Muscle of leg (tissue), 16 donors: ENCODE measurements at places on chromosomes 7 and 10.

DNA sequence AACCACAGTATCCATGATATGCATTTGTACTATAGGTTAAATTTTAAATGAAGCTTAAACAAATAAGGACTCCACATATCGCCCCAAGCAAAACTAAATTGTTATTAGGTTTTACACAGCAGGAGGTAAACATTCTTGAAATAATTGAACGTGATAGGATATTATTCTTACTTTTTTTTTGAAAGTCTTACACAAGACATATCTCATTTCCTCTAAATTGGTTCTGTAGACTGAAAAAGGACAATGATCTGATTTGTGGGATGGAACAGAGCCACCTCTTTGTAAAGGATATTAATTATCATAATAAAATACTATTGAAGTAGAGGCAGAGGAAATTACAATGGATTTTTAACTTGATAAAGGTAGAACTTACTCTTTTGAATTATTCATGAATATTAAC, 155.1 kb upstream of the SEMA3D start:
- DNase-seq: no peak

GRCh38 chr7:70681469-70682350, 450.2 kb upstream of the GALNT17 start:
- peak; percentile 65 for DNase-seq

GRCh38 chr7:15684111-15684800, 2.2 kb downstream of the MEOX2 start:
- peak; percentile 89 for DNase-seq

GRCh38 chr7:134584290-134584689, 35.4 kb downstream of the AKR1B15 start:
- no peak for DNase-seq

- peak; percentile 85 for DNase-seq
Observed at GRCh38 chr10:49115015-49115795, at the start of gene VSTM4. Gene VSTM4, minus strand, starts transcription at chr10:49115522. Its CDS starts 37 bp downstream, at chr10:49115485.

DNA sequence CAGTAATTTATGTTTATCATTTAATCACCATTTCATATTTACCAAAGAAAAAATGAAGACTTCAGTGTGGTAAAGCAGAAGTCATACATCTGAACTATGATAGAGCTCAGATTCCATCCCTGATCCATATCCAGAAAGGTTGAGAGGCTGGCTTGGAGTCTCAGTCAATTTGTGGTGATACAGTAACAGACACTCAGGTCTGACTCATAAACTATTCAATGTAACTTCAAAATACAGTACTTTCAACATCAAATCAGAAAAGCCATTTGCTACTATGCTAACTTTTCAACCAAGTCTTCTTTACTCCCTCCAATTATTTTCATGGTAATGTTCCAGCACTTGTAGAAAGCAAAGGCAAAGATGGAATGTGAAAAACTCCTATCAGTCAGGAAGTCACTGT, 190.4 kb downstream of the HDAC9 start:
- DNase-seq: no peak

DNA sequence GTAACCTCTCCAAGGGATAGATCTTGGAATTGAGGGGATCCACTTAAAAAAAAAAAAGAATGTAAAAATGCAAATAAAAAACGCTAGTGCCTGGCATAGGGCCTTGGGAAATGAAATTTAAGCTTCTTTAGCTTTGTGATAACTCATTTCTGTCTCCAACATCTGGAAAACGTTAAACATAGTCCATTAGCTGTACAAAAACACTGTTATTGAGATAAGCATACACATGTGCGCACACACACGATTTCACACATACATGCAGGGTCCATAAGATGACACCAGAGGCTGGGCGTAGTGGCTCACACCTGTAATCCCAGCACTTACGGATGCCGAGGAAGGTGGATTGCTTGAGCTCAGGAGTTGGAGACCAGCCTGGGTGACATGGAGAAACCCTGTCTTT, 13.7 kb upstream of the CUL2 start:
- peak; percentile 35 for DNase-seq

GRCh38 chr10:100522107-100522801, 2.6 kb upstream of the SEC31B start:
- no peak for DNase-seq
